ENCODE measurements at places on chromosomes 7 and 10.

GRCh38 chr7:142603870-142604448 is 145.3 kb upstream of the PRSS1 start:
- DNase-seq, result no peak

- no peak for DNase-seq
Measured at GRCh38 chr10:90865401-90865800, 6.4 kb upstream of the RPP30 start.

DNA sequence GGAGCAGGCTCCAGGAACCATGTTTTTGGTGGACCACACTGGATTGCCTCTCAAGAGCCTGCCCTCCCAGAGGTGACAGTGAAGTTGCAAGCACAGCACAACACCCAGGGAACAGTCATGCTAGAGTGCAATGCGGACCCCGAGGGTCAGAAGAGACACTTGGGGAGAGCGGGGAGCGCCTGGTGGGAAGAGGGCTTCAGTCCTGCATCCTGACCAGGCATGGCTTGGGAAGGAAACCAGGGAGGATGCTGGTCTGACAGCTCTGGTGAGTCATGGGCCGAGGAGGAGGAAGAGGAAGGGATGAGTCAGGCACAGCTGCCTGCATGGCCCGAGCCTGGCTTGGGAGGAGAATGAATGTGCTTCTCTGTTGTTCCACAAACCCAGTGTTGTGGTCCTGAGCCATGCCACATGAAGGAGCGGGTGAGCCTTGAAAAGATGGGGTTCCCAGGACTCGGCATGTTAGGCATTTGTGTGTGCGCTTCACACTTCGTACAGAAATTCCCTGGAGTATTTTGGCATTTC is 29.5 kb upstream of the ANKRD2 start:
- DNase-seq, result peak; percentile 97

DNA sequence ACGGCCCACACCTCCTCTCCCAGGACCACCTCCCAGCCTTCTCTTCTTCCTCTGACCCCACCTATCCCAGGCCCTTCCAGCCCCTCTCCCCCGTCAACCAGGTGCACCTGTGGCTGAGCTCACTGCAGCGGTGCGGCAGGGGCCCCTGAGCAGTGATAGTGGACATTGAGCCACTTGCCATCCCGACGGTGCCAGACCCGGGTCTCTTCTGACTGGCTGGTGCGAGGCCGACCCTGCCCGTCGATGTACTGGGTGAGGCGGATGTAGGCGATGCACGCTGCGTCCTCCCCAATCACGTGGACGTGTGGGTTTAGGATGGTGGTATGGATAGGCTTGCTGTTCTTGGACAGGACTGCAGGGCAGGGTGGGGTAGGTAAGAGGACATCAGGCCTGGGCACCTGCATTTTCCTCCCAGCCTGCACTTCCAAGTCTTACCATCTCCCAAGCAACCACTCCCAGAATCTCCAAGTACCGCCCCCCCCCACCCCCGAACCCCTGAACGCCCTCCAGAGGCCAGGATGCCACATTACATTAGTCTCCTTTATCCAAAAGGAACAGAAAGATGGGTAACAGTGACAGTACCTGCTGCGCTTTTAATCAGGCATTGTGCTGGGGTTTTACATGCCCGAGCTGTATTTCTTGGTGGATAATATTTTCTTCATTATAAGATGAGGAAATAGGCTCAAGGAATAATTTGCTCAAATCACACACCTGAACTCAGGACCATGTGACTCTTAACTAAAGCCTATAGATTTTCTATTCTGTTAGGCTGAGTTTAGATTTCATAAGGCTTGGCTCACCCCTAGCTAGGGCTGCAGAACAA is 3.7 kb upstream of the NDST2 start:
- peak; percentile 74 for DNase-seq

DNA sequence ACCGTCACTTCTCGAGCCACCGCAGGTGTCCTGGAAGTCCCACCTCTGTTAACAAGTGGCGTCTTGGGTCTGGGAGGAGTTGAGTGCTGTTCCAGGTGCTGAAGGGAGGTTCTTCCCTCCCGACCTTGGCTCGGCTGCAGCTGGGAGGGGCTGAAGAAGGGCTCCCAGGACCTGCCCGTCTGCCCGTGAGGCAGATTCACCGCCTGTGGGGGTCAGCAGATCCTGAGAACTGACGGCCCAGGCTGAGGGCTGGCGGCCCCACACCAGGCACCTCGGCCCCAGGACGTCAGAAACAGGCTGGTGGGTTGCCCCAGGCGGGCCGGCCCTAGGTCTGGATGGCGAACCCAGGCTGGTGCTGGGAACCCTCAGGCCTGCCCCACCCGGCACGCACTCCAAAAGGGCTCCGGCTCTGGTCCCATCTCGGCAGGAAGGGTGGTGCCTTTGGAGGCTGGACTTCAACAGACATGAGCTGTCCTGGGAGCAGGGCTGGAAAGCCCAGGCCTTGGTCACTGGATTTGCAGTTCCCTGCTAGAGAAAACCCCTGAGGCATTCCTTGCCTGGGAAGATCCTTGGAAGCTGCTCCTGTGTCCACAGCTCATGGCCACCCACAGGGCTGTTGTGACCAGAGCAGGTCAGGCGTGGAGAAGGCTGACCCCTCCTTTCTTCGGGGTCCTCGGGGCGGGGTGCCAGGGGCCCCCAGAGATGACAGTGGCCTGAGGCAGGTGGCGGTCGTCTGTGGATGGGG is 42.6 kb upstream of the CFAP46 start:
- peak; percentile 84 for DNase-seq

DNA sequence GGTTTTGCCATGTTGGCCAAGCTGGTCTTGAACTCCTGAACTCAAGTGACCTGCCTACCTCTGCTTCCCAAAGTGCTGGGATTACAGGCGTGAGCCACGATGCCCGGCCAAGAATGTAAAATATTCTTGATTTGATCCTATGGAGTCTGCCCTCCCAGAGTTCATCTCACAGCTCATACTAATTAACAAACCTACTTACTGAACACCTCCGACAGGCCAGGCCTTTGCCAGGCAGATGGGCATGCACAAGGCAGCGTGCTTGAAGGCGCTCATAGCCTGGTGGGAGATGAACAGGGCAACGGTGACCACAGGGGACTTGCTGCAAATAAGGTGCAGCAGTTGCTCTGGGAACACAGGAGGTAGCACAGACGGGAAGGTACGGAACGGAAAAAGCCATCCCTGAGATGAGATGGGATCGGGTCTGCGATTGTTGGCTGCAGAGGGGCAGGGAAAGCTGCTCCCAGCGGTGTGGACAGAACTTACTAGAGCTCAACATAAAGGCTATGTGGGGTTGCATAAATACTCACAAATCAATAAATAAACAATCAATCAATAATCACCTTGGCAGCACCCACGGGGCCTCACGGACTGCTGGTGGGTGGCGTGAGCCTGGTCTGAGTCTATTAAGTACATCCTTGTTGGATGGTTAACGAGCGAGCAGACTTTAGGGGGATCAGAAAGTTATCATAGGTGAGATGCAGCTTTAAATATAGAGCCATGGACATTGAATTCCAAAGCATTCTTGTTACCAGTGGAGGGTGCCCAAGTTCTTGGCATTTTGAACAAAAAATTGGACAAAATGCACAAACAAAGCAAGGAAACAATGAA is 4.7 kb downstream of the ACBD7 start:
- DNase-seq, result no peak

GRCh38 chr7:133556553-133556952 is 303.7 kb downstream of the EXOC4 start:
- no peak for DNase-seq

GRCh38 chr10:2627969-2628368 is 439.4 kb upstream of the PFKP start:
- DNase-seq, result no peak

DNA sequence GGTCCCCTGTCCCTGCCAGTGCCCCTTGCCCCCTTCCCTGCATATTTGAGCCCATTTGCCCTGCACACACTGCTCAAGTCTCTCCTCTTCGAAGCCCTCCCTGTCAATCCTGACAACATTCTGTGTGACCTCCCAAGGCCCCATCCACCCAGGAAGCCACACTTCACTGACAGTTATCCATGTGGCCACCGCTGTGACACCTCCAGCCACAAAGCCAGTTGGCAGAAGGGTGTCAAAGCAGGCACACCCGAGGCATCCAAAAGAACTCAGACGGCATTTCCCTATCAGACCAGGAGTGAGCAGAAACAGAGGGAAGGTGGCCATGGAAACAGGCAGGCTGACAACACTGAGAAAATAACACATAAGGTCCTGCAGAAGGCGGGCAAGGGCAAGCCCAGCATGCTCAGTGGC is 4.6 kb downstream of the POLM start:
- no peak for DNase-seq

DNA sequence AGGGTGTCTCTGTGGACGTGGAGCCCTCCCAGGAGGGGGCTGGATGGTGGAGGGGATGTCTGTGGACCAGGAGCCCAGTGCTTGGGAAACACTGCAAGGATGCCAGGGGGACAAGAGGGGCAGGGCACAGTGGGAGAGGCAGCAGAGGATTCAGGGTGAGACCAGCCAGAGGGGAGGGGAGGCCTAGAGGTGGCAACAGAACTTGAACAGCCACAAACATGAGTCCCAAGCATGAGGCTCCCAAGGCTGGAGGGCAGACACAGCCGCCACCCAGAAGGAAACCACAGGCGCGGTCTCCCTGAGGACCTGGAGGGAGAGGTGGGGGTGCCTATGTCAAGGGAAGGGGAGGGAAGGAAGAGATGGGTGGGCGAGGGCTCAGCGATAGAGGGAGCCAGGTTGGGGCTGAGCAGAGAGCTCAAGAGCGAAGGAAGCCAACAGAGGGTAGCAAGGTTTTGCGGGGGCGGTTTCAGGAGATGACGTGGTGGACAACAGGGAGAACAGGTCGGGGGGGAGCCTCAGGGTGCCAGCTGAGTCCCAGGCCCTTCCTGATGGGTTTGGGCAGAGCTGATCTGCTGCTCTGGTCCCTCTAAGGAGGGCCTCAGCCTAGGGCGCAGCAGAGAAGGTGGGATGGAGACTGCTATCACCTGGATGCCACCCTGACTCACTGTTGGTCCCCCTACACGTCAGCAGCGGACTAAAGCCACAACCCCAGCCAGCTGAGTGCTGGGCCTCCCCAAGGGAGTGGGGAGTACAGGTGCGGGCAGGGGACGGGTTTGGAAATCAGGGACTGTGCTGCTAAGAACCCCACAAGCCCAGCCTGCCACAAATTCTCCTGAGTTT is 6.7 kb upstream of the PILRA start:
- DNase-seq, result no peak

DNA sequence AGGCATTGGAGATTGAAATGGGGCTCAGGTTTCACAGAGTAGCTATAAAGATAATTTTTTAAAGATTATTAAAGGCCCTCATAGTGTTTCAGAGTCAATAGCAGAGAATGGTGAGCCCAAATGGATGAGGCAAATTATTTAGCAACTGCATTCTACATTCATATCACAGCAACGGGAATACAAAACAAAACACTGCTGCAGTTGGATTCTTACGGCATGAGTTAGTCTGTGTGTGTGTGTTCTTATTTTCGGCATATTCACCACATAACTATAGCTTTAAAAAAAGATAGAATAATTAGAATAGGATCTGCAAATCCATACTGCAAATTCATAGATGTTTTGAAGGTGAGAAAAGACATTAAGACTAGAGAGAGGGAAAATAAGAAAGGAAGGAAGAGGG is 66.0 kb downstream of the SUGCT start:
- no peak for DNase-seq

DNA sequence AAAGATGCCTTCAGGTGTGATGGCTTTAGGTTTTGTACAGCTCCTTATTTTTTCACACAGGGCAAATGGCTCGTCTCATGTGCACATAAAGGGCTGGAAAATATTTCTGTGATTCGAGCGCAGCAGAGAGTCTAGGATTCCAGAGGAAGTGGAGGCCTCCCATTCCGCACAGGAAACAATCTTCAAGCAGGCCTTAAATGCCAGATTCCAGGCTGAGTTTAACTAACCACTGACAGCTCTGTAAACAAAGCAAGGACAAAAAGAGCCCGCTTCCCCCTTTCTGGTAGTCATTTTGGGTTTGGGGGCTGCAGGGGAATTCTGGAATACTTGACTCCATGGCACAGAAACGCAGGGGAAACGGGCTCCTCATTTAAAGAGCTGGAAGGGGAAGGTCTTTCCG is 87.2 kb downstream of the CALD1 start:
- DNase-seq, result no peak

GRCh38 chr10:46272863-46273415 is 13.9 kb upstream of the ANTXRL start:
- DNase-seq, result peak; percentile 47

GRCh38 chr7:77316219-77316978 is 99.8 kb downstream of the GSAP start:
- no peak for DNase-seq

GRCh38 chr7:38360776-38361175 is 87.3 kb upstream of the TARP start:
- no peak for DNase-seq

GRCh38 chr10:1394155-1394912 is 338.1 kb downstream of the WDR37 start:
- DNase-seq, result peak; percentile 45

DNA sequence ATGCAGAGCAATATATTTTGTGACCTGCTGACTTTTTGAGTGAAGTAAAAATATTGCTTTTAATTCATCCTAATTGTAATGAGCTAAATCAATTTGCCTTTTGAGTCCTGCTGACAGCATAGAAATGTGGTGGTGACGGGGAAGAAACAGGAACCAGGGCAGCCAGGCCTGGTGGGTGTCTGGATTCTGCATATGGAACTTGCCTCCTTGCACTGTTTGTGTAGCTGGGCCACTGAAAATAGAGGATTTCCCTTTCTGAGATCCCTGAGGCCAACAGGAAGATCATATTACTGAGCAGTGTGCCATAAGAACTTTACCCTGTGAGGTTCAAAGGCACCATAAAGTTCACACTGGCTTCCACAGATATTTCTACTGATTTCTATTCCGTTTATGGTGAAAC is 488.4 kb upstream of the AKR1E2 start:
- DNase-seq, result no peak

DNA sequence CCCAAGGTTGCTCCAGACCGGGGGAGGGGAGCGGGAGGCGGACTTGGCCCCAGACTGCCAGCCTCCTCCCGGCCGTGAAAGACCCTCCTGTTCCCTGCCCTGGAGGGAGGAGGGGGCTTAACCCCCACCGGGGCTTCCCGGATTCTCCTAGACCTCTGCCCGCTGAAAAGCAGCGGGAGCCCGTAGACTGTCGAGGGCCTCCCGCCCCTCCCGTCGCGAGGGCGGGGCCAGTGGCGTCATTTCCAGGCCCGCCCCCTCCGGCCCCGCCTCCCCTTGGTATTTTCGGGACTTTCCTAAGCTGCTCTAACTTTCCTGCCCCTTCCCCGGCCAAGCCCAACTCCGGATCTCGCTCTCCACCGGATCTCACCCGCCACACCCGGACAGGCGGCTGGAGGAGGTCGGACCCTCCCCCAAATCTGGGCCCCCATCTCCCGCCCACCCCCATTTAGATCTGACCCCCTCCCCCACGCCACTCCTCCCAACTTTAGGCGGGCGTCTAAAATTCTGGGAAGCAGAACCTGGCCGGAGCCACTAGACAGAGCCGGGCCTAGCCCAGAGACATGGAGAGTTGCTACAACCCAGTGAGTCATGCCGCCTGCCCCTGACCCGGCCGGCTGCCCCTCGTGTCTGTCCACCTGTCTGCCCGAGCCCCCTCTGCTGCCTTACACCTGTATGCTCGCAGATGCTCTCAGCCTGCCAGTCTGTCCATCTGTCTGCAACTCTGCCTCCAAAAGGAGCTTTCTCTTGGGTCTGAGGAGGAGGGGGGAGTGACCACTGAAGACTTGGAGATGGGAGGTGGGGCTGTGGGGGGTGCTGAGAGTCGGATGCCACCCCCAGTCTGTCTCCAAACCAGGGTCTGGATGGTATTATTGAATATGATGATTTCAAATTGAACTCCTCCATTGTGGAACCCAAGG is at the start of gene NFKB2:
NFKB2 (plus strand) TSS at position 306 of the 917 bp plus-strand sequence; CDS start at position 561, 255 bp downstream.
- DNase-seq, result peak; percentile 94

GRCh38 chr10:86655596-86655995 is 1.2 kb downstream of the OPN4 start:
- DNase-seq, result peak; percentile 44
